ENCODE measurements at places on chromosomes 3 and 15. TPM values are rescaled to one million over a fixed set of nuclear protein-coding genes. Genes with fewer than 3 reads are reported as not detected.

DNA sequence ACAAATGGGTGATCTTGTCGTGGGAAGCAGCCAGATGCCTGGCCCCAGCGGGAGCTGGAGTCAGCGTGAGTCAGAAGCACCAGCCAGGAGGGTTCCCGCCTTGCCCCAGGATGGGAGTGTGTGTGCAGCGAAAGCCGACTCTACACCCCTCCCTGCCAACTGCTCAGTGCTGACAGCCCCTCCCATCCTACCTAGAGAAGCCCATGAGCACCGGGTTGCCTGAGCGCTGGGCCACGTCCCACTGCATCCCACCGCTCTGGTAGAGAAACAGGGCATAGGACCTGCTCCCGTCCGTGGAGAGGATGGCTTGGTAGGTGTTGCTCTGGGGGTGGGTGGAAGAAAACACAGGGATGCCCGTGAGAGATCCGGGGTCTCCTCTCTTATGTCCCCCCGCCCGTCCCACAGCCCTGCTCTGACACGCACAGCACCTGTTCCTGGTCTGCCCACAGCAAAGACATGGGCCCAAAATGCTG lies 42.9 kb downstream of the MUC4 start:
- no peak overlapping the region for H3K27ac ChIP-seq
- no peaks in the 10 kb centered on the region for H3K4me1 ChIP-seq
- no peaks in the 10 kb centered on the region for H3K27me3 ChIP-seq
- DNase-seq = no peak
- H3K36me3 ChIP-seq = no peaks in the 10 kb centered on the region

DNA sequence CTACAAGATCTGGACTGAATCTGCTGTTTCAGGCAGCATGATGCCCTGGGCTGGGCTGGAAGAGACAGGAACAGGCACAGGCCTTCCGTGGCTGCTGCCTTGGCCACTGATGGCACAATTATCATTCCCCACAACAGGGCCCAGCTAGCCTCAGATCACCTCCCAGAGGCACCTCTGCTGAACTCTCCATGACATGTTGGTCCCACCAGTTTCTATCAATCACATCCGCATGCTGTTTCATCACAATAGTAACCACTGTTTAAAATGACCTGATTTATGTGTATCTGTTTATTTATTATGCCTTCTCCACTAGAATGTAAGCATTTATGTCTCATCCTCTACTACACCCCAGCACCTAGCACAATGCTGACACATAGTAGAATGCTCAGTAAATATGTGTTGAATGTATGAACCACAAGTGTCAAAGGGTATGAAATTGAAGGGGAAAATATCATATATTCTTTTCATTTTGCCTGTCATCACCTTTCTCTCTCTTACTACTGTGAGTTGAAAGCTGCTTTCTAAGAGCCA lies 32.7 kb upstream of the ZBTB38 start:
- no peaks in the 10 kb centered on the region for H3K36me3 ChIP-seq
- H3K27me3 ChIP-seq = no peaks in the 10 kb centered on the region
- DNase-seq = no peak
- no peak overlapping the region for H3K27ac ChIP-seq
- H3K4me3 ChIP-seq = no peak overlapping the region

DNA sequence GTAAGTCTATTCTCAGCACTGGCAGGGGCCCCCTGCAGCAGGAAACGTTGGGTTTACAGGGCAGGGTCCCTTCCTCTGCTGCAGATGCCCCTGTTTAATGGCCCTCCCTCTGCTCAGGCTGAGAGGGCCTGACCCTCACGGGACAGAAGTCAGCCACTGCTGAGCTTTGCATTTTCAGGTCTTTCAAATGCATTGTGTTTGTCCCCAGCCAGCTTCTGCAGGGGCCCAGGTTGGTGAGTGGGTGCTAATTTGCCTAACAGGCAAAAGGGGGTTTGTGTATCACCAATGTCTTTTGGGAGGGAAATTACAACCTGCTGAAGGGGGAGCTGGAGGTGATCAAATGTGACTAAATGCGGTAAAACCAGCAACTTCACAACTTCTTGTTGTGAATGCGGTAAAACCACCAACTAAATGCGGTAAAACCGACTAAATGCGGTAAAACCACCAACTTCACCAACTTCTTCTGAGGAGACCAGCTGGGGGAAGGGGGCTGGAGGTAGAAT lies 44.8 kb upstream of the UBE2E1 start:
- H3K27ac ChIP-seq = no peak overlapping the region
- no peak overlapping the region for H3K4me3 ChIP-seq
- DNase-seq = no peak
- H3K4me1 ChIP-seq = no peaks in the 10 kb centered on the region

DNA sequence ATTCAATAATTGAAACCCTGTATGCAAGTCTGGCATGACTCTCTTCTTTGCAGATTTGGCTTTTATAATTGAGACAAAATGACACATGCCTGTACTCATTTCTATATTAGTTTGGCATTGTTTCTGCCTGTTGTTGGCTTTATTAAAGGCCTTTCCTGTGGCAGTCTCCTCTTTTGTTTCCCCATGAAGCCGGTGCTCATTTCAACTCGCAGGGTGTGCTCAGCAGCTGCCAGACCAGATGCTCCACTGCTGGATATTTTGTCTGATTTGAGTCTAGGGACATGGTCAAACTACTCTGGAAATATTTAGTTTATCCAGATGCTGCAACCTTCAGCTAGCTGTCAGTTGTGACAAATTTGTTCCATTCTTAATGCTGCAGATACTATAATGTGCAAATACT lies 445.3 kb downstream of the NAALADL2 start:
- no peak for DNase-seq
- H3K4me3 ChIP-seq = no peak overlapping the region
- H3K36me3 ChIP-seq = no peaks in the 10 kb centered on the region
- H3K27me3 ChIP-seq = no peaks in the 10 kb centered on the region

GRCh38 chr3:178663201-178663934 lies 127.1 kb downstream of the KCNMB2 start:
- no peak overlapping the region for H3K4me3 ChIP-seq
- H3K27me3 ChIP-seq = no peaks in the 10 kb centered on the region
- no peak for DNase-seq
- H3K36me3 ChIP-seq = no peaks in the 10 kb centered on the region
- no peak overlapping the region for H3K27ac ChIP-seq
- H3K4me1 ChIP-seq = no peaks in the 10 kb centered on the region

DNA sequence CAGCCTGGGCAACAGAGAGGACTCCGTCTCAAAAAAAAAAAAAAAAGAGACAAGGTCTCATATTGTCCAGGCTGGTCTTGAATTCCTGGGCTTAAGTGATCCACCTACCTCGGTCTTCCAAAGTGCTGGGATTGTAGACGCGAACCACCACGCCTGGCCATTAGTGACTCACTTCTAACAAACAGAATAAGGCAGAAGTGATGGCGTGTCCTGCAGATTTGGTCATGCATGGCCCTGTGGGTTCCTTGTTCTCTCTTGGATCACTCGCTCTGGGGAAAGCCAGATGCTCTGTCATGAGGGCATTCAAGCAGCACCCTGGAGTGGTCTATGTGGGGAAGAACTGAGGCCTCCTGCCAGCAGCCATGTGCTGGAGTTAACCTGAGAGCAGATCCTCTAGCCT lies 27.4 kb upstream of the TJP1 start:
- H3K4me1 ChIP-seq = no peaks in the 10 kb centered on the region
- H3K27me3 ChIP-seq = no peaks in the 10 kb centered on the region
- no peaks in the 10 kb centered on the region for H3K36me3 ChIP-seq

DNA sequence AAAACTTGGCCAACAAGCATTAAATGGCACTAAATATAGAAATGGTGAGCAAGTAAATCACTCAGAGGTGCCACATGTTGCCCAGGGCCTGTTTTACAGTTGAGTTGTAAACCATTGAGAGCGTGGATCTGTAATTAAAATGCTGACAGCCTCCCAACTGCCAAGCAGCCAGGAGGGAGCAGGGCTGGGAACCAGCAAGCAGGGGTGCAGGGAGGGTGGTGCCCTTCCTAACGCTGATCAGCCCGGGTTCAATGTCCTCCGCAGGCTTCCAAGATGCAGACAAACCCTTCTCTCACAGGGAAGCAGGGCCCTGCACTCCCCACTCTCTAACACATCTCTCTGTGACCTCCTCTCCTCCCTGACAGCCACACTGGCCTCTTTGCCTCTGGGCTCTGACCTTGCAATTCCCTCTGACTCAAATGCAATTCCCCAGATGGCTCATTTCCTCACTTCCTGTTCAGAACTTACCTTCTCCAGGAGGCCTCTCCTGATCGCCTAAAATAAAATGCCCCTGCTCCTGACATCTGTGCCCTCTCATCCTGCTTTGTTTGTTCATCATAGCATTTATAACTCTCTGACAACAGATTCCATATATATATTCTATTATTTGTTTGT lies 40.0 kb downstream of the WNT7A start:
- H3K27ac ChIP-seq = no peak overlapping the region
- no peak for DNase-seq
- H3K4me1 ChIP-seq = no peaks in the 10 kb centered on the region
- H3K4me3 ChIP-seq = no peak overlapping the region

- no peaks in the 10 kb centered on the region for H3K27me3 ChIP-seq
- no peak overlapping the region for H3K4me3 ChIP-seq
- no peaks in the 10 kb centered on the region for H3K36me3 ChIP-seq
- H3K4me1 ChIP-seq = no peaks in the 10 kb centered on the region
Measured at GRCh38 chr3:70120357-70120966, 120.9 kb downstream of the SAMMSON start.

DNA sequence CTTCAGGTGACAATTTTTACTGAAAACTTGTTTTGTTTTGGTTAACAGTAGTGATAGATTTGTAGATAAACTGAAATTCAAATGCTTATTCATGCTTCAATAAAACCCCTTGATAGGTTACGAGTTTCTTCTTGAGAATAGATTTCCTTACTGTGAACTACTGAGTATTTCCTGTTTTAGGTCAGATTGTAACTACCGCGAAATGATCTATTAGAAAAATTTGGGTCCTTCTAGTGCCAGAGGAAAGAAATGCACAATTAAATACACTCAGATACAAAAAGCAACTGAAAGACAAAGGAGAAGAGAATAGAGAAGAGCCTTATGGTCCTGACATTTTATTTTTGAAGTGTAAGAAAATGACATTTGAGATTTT lies 251.7 kb upstream of the TBL1XR1 start:
- peak overlapping the region; percentile 80 for H3K27ac ChIP-seq
- no peaks in the 10 kb centered on the region for H3K27me3 ChIP-seq
- DNase-seq = peak; percentile 60
- H3K36me3 ChIP-seq = no peaks in the 10 kb centered on the region

- H3K27me3 ChIP-seq = no peaks in the 10 kb centered on the region
- H3K27ac ChIP-seq = no peak overlapping the region
- no peaks in the 10 kb centered on the region for H3K36me3 ChIP-seq
- no peak for DNase-seq
- no peaks in the 10 kb centered on the region for H3K4me1 ChIP-seq
- H3K4me3 ChIP-seq = no peak overlapping the region
Measured at GRCh38 chr3:109241459-109242186, 74.7 kb downstream of the DPPA2 start.

DNA sequence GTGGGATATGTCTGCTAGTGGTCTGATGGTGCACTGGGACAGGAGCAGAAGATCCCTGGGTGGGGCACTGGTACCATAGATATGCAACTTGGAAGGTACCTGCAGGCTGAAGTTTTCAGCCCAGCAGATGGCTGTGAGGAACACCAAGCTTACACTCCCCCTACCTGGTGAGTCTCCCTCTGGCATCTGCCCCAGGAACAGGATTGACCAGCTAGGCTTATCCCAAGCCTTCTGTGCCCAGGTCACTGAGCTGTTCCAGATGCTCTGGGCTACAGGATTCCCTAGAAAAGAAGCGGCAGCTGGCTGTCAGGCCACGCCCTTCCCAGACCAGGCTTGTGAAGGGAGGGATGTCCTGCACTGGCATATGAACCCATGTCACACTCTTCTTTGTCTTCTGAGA lies 1130.0 kb downstream of the NAALADL2 start:
- no peak for DNase-seq
- H3K27ac ChIP-seq = no peak overlapping the region
- no peak overlapping the region for H3K4me3 ChIP-seq

- H3K27me3 ChIP-seq = no peaks in the 10 kb centered on the region
- H3K36me3 ChIP-seq = no peaks in the 10 kb centered on the region
- H3K4me3 ChIP-seq = no peak overlapping the region
- H3K4me1 ChIP-seq = no peaks in the 10 kb centered on the region
Measured at GRCh38 chr3:87128006-87128405, 99.1 kb upstream of the CHMP2B start.

DNA sequence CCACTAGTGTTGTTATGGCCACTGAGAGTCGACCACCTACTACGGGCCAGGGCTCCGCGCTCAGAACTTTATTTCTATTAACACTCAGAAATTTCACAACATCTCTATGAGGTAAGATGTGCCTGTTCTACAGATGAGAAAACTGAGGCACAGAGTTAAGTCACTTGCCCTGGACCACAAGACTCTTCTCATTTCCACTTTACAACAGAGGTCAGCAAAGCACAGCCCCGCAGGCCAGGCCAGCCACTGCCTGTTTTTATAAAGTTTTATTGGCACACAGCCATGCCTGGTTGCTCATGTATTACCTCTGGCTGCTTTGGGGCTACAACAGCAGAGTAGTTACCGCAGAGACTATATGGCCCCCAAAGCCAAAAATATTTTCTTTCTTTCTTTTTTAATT lies 503.6 kb downstream of the SHQ1 start:
- peak overlapping the region; percentile 2 for H3K4me3 ChIP-seq
- peak overlapping the region; percentile 34 for H3K27ac ChIP-seq
- peaks cover 56% of the 10 kb centered on the region for H3K4me1 ChIP-seq

- no peak overlapping the region for H3K4me3 ChIP-seq
- no peak overlapping the region for H3K27ac ChIP-seq
- DNase-seq = no peak
- H3K4me1 ChIP-seq = no peaks in the 10 kb centered on the region
- no peaks in the 10 kb centered on the region for H3K36me3 ChIP-seq
- no peaks in the 10 kb centered on the region for H3K27me3 ChIP-seq
Measured at GRCh38 chr15:67807836-67808235, 17.5 kb upstream of the SKOR1 start.

The PLSCR2 gene
- total RNA-seq = not detected

The DZIP1L gene
- total RNA-seq = not detected

The FOXL2NB gene
- total RNA-seq = not detected

The SLC6A20 gene
- total RNA-seq = not detected

The AADACL2 gene
- not detected for total RNA-seq

The SLC22A13 gene
- 0.76 TPM for total RNA-seq
